GF-D8 (cell line): ENCODE measurements at places on chromosomes 12 and 14.

DNA sequence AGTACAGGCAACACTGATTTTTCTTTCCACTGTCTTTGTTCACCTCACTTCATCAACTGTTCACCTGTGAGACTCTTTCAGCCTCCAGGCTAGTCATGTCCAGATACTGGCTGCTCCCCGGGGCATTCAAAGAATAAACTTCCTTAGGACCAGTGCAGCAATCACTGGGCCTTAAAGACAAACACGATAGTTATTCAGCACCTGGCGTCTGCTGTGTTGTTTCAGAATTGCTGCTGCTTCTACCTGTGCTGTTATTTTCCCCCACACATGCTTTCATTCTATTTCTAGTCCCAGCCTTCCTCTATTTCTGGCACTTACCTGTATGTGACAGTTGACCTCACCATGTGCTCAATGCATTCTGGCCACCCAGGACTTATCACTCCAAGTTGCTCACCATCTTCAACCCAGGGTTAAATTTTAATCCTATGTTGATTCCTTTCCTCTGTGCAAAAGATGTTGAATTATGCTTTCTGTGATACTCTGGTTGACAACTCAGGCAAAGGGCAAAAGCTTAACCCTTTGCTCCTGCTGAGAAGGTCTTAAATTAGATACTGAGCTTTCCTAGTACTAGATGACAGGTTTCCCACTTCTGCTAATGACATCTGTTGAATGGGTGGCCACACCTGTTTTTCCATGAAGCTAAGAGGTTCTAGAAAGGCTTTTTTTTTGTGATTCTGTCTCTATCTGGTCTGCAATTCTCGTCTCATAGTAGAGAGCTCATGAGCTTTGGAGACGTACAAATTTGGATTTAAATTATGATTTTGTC is 41.4 kb downstream of the PTPRQ start:
- DNase-seq: no peak

- no peak for DNase-seq
These were observed 27.7 kb downstream of the CEP170B start for GRCh38 chr14:104892531-104893434.

GRCh38 chr14:65042731-65043372 is 56.2 kb downstream of the FNTB start:
- peak; percentile 65 for DNase-seq

DNA sequence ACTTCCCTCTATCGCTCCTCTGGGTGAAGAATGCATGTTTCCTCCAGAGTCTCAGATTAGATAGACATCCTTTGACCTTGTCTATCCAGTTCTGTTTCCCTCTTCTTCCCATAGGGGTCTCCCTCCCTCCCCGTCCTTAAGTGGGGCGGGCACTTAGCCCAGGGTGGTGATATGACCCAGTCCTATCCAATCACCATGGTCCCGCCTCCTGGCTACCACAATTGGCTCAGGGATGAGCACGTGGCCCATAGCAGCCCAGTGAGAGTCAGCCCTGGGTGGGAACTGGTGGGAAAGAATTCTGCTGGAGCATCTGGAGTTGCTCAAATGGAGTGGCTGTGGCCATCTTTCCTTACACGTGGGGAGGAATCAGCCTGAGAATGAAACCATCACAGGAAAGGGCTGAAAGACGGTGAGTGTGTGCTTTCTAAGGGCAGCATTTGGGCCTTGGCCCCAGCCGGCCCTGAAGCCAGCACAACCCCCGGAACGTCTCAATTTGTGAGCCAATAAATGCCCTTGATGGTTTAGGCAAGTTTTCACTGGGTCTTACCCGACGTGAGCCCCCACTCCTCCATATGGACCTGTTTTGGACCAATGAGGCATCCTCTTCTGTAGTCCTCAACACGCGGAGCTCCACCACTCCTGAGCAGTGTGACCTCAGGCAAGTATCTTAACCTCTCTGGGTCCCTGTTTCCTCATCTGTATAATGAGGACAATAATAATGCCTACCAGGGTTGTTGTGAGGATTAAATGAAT is 14.4 kb upstream of the MLXIP start:
- peak; percentile 96 for DNase-seq

- DNase-seq: no peak
These were observed 72.9 kb downstream of the TRAFD1 start for GRCh38 chr12:112198120-112198733.

- no peak for DNase-seq
These were observed 10.2 kb downstream of the TPCN1 start for GRCh38 chr12:113231235-113232088.

GRCh38 chr12:104624529-104624928 is 167.8 kb downstream of the CHST11 start:
- no peak for DNase-seq

GRCh38 chr14:96827290-96827689 is 30.1 kb downstream of the VRK1 start:
- DNase-seq: no peak

GRCh38 chr12:89427508-89428156 is 75.3 kb upstream of the DUSP6 start:
- DNase-seq: no peak

DNA sequence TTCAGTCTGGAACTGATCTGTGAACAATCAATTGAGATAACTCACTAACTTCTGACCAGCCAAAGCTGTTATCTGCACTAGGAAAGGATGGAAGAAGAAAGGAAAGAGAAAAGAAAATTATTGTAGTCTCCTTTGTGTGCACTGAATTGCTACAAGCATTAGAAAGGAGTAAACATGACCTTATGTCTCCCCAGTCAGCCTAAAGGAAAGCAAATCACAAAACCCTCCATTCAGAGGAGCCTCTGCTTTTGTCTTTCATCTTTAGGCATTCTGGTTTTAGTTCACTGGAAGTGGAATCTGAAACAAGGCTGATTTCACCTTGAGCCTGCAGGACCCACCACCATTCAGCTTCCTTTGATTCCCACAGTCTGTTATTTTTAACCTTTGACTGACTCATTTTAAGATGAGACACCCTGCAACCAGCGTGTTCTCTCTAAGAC is 26.0 kb downstream of the TBX3 start:
- DNase-seq: no peak

DNA sequence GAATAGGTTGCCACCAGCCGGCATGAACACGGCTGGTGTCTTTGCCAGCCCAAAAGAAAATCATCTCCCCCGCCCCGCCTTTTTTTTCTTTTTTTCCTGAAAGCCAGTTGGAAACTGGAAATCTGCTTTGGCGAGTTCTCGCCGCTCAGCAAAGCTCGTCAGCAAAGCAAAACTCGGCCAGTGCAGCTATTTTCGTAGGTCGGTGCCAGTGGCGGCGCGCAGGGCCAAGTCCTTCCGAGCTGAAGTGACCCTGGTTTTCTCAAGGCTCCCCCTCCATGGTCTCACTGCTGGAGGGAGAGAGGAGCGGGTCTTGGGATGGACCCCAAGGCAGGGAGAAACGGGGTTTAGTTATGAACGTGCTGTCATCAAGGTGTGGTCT is 248.4 kb upstream of the RTL1 start:
- DNase-seq: no peak

GRCh38 chr12:94592080-94592479 is 58.3 kb downstream of the TMCC3 start:
- DNase-seq: no peak

- no peak for DNase-seq
These were observed 133.0 kb downstream of the SOX5 start for GRCh38 chr12:23816394-23816851.

DNA sequence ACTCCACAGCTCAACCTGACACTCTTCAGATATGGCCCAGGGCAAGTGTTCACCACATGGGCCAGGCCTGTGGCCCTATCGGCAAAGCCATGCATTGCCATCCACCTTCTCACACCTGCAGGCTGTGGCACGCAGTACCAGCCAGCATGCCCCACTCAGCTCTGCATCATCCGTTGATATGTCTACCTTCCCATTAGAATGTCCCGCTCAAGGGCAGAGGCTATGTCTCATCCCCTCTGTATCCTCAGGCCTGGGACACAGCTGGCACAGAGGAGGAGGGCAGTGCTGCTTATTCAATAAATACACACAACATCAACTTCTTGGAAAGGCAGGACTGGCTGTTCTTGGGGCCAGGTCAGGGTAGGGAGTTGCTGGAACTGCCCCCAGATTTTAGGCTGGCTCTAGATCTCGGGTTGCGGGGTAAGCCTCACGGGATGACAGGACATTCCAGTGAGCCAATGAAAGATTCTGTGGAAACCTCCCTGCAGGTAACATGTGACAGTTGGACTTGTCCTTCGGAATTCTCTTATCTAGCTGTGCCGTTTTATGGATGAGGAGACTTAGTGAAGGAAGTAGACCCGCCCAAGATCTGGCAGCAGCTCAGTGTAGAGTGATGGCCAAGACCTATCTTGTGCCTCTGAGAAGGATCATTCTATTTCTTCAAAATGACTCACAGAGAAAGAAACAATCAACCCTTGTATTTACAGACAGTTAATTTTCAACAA is 25.6 kb downstream of the SYNE3 start:
- DNase-seq: no peak

GRCh38 chr12:49703647-49704137 is 3.5 kb downstream of the FMNL3 start:
- DNase-seq: no peak

GRCh38 chr12:12776261-12776660 is 9.2 kb upstream of the APOLD1 start:
- no peak for DNase-seq

DNA sequence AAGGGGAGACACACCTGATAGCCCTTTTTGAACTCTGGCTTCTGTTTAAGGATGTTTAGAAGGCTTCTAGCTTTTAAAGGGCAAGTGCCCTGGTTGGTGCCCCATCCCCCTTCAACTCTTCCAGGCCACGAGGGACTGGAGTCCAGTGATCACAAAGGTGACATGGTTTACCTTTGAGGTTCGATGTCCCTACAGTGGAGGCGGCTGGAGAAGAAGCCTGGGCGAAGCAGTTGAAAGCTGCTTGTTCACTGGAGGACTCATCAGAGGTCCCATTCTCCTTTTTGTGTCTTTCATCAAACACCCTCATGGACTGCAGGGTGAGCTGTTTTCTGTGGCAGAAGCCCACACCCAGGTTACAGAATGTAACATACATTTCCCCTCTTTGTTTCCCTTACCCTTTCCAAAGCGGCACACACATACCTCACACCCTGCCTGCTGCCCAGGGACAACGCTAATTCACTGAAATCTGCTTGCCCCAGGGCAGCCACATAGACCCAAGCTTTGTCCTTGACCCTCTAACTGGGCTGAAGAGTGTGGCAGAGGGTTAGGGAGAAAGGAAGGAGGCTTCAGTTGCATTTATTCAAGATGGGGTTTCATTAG is 7.7 kb downstream of the TBX3 start:
- DNase-seq: no peak

GRCh38 chr14:69644814-69645213 is 33.4 kb downstream of the SUSD6 start:
- DNase-seq: no peak

DNA sequence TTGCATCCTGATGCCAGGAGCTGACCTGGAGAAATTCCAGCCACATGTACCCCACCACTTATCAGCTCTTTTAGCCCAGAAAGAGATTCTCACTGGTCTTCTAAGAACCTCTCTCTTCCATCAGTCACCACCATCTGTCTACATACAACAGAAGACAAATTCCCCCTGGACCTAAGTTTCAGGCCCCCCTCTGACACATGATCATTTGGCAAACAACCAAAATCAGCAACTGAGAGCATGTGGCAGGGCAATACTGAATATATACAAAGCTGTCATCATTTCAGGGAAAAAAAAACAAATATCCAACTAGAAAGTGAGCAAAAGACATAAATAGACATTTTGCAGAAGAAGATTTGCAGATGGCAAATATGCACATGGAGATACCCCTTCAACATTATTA is 180.2 kb downstream of the FOXN3 start:
- no peak for DNase-seq

DNA sequence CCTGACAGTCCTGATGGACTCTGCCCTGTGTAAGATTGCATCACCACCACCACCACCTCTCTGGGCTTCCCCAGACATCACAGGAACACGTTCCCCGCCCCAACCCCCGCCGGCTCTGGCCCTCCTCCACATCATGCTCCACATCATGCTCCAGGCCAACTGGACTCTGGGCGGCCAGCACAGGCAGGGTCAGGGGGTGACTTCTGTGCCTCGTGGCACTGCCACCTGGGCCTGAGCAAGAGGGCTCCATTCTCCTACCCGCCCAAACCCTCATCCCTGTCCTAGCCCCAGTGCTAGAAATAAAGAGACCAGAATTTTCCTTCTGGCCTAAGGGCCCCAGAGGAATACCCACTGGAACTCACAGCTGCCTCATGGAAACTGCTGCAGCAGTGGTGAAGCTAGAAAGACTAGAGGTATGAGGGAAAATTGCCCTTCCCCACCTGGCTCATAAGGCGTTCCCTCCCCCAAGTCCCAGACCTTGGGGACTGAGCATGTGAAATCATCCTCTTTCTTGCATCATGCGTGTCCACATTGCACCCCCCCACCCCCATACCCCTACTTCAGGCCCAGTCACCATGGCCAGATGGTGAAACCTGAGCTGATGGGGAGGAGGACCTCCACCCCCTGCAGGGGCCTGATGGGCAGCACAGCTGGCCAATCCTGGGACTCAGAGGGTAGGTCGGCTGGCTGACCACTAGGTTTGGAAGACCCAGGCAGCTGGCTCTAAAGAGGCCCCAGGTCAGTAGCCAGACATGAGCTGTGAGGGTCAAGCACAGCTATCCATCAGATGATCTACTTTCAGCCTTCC is at the start of gene INHBE:
Gene INHBE (plus strand): TSS at position 742 of the 808 bp plus-strand sequence. CDS start 230 bp downstream, outside the sequence.
- DNase-seq: peak; percentile 52

DNA sequence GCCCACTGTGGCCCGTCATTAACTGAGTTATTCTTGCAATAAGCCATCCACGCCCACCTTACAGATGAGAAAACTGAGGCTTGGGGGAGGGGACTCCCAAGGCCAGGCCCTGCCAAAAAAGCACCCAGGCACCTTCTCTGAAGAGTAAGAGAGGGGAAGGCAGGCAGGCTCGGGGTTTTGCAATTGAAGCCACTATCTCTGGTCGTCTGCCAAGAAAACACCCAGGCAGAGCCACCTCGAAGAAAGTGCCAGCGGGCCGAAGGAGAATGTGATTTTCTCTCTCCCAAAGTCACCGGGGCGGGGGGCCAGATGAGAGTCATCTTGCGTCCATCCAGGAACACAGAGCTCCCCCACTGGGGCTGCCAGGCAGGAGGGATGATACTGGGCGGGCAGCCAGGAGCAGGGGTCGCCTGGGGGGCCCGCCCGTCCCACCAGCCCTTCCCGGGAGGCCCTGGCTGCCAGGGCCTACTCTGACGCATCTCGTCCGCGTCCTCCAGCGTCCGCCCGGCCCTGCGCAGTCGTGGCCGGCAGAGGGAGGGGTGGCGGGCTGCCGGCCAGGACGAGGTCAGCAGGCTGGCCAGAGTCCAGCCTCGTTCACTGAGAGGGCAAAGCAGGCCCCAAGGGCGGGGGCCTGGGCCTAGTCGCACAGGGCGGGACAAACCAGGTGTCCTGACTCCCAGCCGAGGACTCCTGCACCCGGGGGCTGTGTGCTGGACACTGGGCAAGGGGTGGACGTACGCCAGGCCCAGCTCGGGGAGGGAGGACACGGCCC is 74.3 kb downstream of the RFLNA start:
- DNase-seq: no peak

GRCh38 chr12:10365696-10366405 is 24.0 kb downstream of the KLRK1 start:
- DNase-seq: no peak
